ENCODE measurements at places on chromosomes 2 and 18. TPM values are rescaled to one million over a fixed set of nuclear protein-coding genes. Genes with fewer than 3 reads are reported as not detected.

DNA sequence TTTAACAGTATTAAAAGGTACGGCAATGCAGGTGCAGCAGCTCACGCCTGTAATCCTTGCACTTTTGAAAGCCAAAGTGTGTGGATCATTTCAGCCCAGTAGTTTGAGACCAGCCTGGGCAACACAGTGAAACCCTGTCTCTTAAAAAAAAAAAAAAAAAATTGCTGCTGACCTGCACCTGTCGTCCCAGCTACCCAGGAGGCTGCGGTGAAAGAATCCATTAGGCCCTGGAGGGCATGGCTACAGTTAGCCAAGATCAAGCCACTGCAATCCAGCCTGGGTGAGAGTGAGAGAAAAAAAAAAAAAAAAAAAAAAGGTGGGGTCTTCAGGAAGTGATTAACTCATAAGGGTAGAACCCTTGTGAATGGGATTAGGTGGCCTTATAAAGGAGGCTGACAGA, 12.8 kb downstream of the CUL3 start:
- DNase-seq = no peak

DNA sequence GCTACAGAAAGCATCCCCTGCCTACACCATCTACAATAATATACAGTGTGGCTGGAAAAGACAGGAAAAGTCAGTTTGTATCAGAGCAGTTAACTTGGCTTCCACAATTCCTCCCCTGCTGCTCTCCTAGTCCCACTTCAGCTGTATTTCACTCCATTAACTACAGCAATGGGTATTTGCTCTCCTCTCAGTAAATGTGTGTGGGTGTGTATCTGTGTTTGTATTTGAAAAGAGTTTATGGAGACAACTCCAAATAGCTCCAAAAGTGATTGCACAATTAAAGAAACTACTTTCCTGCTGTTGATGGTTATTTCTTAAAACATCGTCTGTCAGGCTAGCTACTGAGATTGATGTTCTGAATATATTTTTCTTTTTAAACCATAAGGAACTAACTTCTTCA, 333.7 kb upstream of the FIGN start:
- no peak for DNase-seq

GRCh38 chr2:32357318-32358110, 691 bp downstream of the BIRC6 start:
- DNase-seq = peak; percentile 55

GRCh38 chr18:8005870-8006569, 438.9 kb downstream of the PTPRM start:
- no peak for DNase-seq

The RNF152 gene
- total RNA-seq = 83.6 TPM

GRCh38 chr2:144227427-144228105, 292.4 kb downstream of the ZEB2 start:
- no peak for DNase-seq
